ENCODE measurements at places on chromosomes 16 and 17.

DNA sequence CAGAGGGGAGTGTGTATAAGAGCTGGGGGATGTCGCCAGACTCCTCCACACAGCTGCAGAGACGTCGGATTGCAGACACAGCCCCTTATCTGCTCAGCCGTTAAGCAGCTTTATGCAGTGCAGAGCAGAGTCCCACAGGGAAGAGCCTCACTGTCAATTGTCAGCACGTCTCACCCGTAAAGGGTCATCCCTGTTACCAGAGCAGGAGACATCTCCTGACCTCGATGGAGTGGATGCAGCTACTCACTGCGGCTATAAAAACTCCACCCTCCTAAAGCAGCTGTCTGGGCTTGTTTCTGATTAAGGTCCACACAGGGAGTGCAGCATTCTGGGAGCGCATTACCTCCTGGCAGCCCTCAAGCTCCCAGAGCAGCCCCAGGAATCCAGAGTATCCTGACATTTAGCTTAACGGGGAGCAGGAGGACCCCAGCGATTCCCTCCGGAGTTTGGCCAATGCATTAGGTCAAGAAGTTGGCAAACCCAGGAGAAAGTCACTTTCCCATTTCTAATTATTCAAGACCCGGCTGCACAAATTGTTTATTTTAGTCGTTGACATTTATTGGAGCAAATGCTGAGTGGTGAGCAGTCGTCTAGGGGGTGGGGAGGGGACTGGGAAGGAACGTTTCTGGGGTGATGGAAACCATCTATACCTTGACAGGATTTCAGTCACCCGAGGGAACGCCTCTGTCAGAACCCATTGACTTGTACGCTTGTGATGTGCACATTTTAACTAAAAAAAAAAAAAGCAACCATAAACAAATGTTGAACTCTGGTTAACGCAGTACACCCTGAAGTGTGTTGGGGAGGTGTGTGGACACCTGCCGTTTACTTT is 100.0 kb upstream of the ZNF469 start:
- peak; percentile 20 for DNase-seq

DNA sequence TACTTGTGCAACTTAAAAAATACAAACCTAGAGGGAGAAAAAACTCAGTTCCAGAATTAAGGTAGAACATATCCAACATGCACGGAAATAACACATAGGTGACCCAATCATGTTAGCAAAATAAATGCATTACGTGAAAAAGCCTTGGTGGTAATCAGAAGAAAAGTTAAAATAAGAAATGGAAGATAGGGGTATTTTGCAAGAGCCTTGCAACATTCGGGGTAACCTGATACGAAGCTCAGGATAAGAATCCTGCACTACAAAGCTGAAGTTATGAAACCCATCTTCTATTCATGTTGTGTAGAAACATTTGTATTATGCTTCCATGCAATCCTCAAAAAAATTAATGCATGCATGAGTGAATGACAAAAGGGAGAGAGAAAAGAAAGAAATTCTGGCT is 33.1 kb downstream of the CHCT1 start:
- peak; percentile 31 for DNase-seq

DNA sequence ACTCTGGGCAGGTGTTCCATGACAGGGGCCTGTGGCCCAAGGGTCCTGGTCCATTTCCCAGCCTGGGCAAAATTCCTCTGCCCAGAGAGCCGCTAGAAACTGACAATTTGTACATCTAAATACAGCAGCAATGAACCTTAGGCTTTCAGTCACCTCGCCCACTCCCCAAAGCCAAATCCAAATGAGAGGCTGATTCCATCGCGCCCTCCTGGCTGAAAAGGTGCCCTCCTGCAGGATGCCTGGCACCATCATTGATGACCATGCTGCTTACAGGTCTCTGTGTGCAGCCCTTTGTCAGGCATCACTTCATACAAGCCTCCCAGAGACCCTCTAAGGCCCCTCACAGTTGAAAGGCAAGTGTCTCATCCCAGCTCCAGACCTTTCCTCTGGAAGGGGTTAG is 114.7 kb downstream of the C16orf78 start:
- no peak for DNase-seq

DNA sequence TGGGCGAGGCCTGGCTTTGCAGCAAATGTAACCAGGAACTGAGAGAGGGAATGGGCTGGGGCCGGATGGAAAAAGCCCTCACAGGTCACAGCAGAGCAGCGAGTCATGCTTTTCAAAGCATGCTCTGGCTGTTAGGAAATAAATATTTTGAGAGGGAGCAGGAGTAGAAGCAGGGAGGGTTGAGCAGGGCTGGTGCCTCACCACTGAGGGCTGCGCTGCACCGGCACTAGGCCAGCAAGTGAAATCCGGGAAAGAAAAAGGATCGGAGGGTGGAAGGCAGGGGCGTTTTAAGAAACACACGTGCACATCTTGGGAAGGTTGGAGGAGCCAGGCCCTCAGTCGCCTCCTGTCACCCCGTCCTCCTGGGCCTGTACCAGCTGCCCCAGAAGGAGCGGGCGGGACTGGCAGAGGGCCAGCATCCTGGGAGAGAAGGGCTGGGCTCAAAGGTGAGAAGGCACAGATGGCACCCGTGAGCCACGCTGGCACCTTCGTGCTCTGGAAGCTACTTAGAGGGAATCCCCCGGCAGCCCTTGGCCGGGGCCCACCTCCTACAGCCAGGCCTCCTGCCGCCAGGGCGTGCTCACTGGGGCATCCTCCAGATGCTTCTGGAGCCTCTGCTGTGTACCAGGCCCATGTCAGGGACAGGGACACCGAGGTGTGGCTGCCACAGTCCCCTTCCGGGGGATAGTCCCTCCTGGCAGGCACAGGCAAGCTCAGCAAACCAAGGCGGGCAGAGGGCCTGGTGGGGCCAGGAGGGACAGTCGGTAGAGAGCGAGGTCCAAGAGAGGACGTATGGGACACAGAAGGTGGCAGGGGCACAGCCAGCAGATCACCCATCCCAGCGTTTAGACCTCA is 71.5 kb upstream of the PLCG2 start:
- DNase-seq: peak; percentile 39

DNA sequence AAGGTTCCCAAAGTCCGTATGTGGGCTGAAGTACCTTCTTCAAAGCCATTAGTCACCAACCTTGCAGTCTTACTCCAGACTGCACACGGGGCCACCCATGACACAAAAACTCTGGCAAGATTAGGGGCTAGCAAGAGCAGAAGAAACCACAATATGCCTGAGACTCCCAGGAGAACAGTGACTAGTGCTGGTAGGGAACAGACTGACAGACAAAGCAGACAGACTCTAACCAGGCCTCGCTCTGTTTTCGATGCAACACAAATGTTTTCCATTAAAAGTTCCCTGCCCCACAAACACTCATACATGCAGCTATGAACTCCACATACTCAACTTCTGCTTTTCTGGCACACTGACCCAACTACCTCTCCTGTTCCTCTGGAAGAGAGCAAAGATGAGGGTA is 102.2 kb downstream of the HIC1 start:
- peak; percentile 61 for DNase-seq

- no peak for DNase-seq
These were observed 303.8 kb downstream of the SOX9 start for GRCh38 chr17:72424505-72425117.

DNA sequence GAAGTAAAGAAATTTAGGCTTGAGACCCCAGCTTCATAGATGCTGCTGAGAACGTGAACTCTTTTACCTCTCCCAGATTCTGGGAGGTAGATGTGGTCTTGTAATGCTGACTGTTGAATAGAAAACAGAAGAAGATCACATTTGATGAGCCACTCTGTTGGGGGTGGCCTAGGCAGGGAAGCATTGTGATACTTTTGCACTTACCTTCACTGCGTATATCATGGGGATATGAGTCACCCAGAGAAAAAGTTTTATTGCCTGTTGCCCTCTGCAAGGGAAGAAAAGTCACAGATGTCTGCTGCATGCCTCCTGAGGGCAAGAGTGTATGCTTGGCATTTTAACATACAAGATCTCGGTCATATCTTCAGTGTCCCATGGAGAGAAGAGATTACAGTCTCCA is 365.4 kb downstream of the SNX29 start:
- no peak for DNase-seq

- DNase-seq: no peak
These were observed 48.0 kb downstream of the PIPOX start for GRCh38 chr17:29090750-29091605.

GRCh38 chr17:13031718-13032350 is 14.0 kb upstream of the ELAC2 start:
- DNase-seq: peak; percentile 70

DNA sequence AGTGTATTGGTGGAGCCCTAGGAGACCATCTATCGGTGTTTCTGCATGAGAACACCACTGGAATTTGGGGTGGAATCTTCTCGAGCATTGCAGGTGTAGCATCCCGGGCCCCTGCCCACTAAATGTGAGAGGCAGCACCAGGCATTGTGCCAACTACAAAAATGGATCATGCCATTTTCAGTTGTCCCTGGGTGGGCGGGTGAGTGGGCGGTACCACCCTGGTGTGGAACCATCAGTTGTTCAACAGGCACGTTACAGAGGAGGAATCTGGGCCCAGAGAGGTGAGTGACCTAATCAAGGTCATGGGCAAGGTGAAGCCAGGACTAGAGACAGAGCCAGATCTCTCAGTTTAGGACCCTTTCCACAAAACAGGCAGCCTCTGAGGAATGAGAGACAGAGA is 8.8 kb downstream of the PIPOX start:
- DNase-seq: no peak

All from fibroblast of pulmonary artery (primary cell).